Brain microvascular endothelial cell (primary cell): ENCODE measurements at places on chromosomes 12 and 14.
A peak's percentile ranks its signal among the peaks of the same experiment; 100 is the strongest.

DNA sequence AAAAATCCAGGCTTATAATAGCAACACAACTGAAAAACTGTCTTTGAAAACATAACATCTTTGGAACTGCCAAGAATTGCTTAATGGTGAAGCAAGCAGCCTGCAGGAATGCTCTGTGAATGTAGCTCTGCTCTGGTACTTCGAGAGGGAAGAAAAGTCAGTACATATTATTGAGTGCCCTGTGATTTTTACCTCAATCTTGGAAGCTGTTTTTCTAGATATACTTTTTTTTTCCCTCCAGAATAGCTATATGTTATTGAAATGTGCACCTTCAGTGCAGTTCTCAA is 508.1 kb downstream of the PCNX1 start:
- peak; percentile 36 for DNase-seq

DNA sequence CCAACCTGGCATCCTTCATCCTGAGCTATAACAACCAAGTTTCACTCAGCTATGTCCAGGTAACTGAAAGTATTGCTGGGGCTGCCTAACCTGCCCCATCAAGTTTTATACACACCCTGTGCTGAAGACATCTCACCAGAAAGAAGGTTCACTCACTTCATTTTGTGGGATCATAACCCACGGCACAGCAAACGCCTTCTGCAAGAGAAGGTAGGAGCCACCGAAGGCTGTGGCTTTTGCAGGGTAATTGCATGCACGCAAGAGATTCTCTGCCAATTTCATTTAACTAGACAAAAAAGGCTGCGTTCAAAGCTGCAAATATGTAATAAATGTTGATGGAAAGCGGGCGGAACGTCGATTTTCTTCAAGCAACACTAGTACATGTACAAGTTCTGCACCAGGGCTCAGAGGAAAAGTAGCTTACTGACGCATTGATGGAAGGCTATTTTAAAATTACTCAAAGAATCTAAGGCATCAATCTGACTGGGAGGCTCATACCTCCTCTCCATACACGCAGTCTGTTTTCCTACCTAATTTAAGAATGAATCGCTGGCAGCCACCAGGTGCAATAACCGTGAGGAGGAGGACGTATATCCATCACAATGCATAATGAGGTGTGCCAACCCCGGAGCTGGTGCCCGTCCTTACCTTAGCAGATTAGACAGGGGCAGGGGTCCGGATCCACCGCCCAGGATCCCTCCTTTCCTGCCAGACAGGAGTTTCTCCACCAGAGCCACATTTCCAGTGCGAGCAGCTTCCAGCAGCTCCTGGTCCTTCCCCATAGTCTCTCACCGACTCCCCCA is 1.1 kb downstream of the ANKS1B start:
- DNase-seq, result no peak

DNA sequence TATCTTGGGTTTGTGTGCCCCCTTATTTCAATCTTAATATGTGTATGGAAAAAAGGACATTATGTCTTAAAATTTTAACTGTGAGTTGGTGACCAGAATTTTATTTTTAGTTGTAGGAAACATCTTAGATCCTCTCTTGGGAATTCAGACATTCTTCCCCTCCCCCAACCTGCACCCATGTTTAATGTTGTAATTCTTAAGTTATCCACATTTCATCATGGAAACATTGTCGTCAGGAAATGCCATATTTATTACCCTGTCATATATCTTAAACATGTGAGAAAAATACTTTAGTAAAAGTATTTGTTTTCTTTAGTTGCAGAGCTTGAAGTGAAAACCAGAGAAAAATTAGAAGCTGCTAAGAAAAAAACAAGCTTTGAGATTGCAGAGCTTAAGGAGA is 30.3 kb downstream of the YEATS4 start:
- DNase-seq, result peak; percentile 50

GRCh38 chr12:104411826-104412641 is 44.7 kb upstream of the CHST11 start:
- DNase-seq, result peak; percentile 35

- peak; percentile 25 for DNase-seq
Observed at GRCh38 chr12:59780605-59781135, 184.8 kb downstream of the SLC16A7 start.

GRCh38 chr12:6303071-6303470 is 7.4 kb upstream of the PLEKHG6 start:
- DNase-seq, result no peak
